ENCODE measurements at places on chromosomes 2 and 18. TPM values are rescaled to one million over a fixed set of nuclear protein-coding genes. Genes with fewer than 3 reads are reported as not detected.

GRCh38 chr2:160674146-160674750, 180.6 kb upstream of the RBMS1 start:
- DNase-seq: no peak

TRAK2 gene
- total RNA-seq: 18.9 TPM

DNA sequence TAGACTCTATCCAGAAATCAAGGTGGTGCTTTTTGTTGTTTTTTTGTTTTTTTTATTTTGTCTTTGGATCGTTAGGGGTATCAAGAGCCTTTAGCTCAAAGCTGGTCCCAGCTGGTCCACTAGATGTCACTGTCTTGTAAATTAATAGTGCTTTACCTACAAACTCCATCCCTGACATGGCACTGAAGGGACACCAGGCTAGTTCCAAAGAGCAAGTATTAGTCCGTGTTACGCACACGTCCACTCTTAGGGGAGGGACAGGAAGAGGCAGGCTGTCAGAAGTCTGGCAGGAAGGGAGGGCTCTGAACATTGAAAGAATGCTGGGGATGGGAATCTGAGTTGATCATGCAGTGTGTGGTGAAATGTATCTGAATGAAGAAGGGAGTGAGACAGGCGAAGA, 85.9 kb upstream of the CCBE1 start:
- no peak for DNase-seq

DNA sequence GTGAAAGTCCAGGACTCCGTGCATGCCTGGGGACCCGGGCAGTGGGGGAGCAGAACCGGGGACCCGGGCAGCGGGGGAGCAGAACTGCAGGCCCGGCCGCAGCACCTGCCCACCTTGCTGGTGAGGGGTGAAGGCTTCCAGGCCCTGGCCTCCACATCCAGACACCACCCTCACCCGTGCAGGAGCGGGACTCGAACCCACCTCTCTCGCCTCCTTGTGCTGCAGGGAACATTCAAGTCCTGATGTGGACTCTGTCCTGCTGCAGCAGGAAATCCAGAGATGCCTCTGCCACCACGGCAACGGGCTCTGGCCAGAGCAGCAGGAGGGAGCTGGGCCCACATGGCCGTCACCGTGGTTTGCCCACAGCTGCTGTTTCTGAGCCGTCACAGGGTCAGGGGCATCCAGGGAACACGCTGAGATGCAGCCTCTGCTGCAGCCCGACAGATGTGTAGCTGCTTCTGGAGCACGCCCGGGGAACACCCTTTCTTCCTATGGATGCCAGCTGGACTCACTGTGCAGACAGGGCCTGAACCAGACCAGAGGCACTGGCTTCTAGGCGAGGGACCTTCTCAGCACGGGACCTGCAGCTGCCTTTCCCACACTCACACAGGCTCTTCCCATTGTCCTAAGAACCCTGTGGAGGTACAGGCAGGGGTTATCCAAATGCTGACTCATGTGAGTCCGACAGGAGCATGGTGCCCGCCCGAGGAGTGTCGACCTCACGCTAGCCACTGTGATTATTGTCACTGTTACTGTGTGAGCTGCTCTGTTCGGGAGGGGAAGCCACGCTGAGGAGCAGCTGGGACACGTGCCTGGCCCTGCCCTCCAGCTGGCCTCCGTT, 89.2 kb upstream of the CTDP1 start:
- no peak for DNase-seq

TEKT4 gene
- total RNA-seq: not detected

CTAGE1 gene
- 0.07 TPM for total RNA-seq

GRCh38 chr2:47607005-47607679, 175.8 kb upstream of the MSH6 start:
- no peak for DNase-seq

GRCh38 chr2:217852555-217853211, 150.1 kb downstream of the TNS1 start:
- no peak for DNase-seq

DNA sequence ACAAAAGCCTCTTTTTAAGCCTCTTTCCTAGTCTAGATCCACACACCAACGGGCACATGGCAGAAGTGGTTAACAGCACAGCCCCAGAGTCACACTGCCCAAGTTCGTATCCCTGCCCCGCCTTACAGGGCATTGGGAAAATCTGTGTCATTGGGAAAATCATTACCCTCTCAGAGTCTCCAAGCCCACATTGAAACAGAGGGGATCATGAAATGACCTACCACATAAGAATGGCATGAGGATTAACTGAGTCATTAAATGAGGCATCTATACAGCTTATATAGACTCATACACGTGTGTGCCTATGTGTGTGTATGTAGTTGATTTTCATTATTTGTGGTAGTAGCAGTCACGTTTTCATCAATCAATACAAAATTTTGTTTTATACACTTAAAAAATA, 469.0 kb upstream of the POU3F3 start:
- no peak for DNase-seq

- no peak for DNase-seq
These were observed 82.5 kb downstream of the SPP2 start for GRCh38 chr2:234133004-234133403.

RAB17 gene
- 11.0 TPM for total RNA-seq

ARID5A gene
- total RNA-seq: 4.1 TPM

DNA sequence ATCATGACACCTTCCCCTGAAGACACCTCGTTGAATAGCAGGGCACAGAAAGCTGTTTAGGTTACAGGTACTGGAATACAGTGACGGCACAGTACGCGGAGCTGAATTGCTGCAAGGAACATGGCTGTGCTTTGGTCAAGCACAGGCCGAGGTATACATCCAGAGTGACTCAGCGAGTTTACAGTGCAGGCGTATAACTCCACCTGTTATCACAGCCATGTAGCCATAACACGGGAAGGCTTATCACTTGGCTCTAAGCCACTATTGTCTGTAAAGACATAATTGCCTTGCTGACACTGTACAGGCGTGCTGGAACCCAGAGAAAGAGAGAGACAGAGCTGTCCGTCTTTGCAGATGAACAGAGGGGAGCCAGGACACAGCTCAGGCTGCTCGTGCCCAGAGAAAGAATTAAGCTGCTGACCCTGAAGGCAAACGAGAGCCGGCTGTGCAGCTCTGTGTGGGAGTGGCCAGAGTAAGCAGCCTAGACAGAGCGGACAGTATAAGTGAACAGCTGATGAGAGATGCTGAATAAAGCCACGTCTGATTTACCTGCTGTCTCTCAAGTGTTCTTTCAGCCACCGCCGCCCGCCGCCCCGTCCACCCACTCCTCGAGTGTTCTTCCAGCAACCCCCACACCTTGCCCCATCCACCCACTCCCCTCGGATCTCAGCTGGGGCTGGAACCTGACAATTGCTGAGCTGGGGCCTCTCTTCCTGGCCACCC, 87.3 kb upstream of the PPP1CB start:
- DNase-seq: no peak

DNA sequence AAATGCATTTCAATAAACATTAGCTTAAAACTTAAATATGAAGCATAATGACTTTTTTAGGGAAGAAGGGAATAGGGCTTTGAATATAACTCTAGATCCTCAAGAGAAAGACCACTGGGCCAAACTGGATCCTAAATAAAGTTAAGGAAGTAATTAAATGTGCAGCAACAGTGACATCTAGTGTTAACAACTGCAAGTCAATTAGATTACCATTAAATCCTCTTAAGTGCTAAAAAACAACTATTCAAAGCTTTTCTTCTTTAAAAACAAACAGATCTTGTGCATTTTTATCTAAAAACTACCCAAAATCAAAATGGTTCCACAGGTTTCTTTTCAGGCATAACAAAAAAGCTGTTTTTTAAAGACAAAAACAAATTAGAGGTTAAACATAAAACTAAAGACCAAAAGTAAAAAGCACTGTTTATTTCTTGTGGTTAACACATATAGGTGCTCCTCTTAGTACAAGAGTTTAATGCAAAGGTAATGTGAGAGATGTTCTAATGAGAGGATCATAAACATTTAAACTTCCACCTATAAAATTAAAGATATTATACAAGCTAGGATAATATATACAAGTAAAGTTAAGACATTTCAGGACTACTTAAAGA, 111.4 kb downstream of the THADA start:
- no peak for DNase-seq

SLC19A3 gene
- 11.4 TPM for total RNA-seq

DNA sequence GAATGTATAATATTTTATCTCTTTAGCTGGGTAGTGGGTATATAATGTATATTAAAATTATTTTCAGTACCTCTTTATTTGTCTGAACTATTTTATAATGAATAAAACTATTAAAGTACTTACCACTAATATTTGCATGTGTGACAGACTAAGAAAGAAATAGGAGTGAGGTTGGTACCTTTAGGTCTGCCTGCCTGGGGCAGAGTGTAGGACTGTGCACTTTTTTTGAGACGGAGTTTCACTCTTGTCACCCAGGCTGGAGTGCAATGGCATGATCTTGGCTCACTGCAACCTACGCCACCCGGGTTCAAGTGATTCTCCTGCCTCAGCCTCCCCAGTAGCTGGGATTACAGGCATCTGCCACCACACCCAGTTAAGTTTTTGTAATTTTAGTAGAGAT, 18.8 kb downstream of the NCOA1 start:
- DNase-seq: no peak

ANKRD36C gene
- 62.5 TPM for total RNA-seq

EIF2AK3 gene
- total RNA-seq: 24.3 TPM

DSG1 gene
- 0.09 TPM for total RNA-seq

Measured in mesothelial cell of epicardium (in vitro differentiated cells).